Uterus (tissue), 4 donors: ENCODE measurements at places on chromosomes 1 and 21. TPM values are rescaled to one million over a fixed set of nuclear protein-coding genes. Genes with fewer than 3 reads are reported as not detected.

OSCP1 gene
- total RNA-seq: 22.4 TPM

LMOD1 gene
- 377 TPM for total RNA-seq

TMCO1 gene
- total RNA-seq: 62.2 TPM

TCEA3 gene
- 20.6 TPM for total RNA-seq

HSPB7 gene
- 283 TPM for total RNA-seq

CTTNBP2NL gene
- total RNA-seq: 9.7 TPM

HTR6 gene
- total RNA-seq: not detected

SLC25A34 gene
- 0.29 TPM for total RNA-seq

IVL gene
- total RNA-seq: not detected

PLEKHG5 gene
- total RNA-seq: 3.2 TPM

OR6K3 gene
- not detected for total RNA-seq

SMIM1 gene
- total RNA-seq: not detected

PTPN7 gene
- total RNA-seq: 0.79 TPM

DNA sequence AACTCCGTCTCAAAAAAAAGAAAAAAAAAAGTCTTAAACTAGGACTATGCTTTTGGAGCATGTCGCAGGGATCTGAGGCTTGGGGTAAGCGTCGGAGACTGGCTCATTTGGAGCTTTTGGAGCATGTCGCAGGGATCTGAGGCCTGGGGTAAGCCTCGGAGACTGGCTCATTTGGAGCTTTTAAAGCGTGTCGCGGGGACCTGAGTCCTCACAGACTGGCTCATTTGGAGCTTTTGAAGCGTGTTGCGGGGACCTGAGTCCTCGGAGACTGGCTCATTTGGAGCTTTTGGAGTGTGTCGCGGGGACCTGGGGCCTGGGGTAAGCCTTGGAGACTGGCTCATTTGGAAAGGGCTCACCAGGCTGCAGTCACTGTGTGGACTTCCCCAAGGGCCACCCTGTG, 13.6 kb upstream of the TSPEAR start:
- no peak overlapping the region for H3K4me3 ChIP-seq
- no peaks in the 10 kb centered on the region for H3K36me3 ChIP-seq
- DNase-seq: no peak
- H3K27me3 ChIP-seq: no peaks in the 10 kb centered on the region
- H3K27ac ChIP-seq: no peak overlapping the region
- no peaks in the 10 kb centered on the region for H3K4me1 ChIP-seq

DNA sequence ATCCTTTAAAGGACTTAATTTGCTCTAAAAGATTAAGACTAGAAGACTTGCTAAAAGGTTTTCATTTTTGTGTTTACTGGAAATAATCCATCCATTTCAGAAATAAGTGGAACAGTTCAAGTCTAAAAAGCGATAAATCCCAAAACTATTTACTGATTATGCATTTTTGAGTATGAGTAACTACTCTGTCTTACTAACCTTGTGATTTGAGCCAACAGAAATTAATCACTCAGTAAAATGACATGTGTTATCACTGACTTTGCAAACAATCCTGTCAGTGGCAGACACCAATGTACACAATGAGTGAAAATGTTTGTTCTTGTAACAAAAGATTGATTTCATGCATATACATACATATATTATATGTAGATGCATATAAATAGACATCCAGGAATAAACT, 218.0 kb downstream of the DENND1B start:
- no peaks in the 10 kb centered on the region for H3K27me3 ChIP-seq
- DNase-seq: no peak
- no peaks in the 10 kb centered on the region for H3K4me1 ChIP-seq

GRCh38 chr1:204410688-204411450, 748 bp downstream of the PPP1R15B start:
- H3K4me3 ChIP-seq: peak overlapping the region; percentile 83
- no peaks in the 10 kb centered on the region for H3K27me3 ChIP-seq
- no peaks in the 10 kb centered on the region for H3K36me3 ChIP-seq

DNA sequence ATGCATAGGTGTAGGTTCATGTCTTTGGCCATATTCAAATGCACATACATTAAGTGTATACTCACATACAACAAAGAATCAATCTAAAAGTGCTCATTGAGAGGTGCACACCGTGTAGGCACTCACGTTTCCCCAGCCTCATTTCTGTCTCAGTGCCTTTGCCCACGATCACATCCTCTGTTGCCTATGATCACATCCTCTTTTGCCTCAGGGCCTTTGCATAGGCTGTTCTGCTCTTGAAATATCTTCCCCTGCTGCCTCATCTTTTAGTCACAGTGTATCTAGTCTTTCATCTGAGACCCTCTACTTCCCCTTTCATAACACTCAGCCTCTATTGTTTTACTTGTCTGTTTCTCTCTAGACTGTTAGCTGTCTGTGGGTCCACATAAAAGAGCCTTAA, 69.3 kb downstream of the FOXD2 start:
- H3K27ac ChIP-seq: no peak overlapping the region
- H3K4me3 ChIP-seq: no peak overlapping the region
- no peaks in the 10 kb centered on the region for H3K27me3 ChIP-seq

- no peaks in the 10 kb centered on the region for H3K4me1 ChIP-seq
- H3K27me3 ChIP-seq: no peaks in the 10 kb centered on the region
- H3K4me3 ChIP-seq: no peak overlapping the region
- no peak overlapping the region for H3K27ac ChIP-seq
Measured at GRCh38 chr1:74689621-74690363, 16.2 kb upstream of the ERICH3 start.

GRCh38 chr1:83760226-83761021, 238.5 kb downstream of the TTLL7 start:
- no peak overlapping the region for H3K27ac ChIP-seq
- H3K36me3 ChIP-seq: no peaks in the 10 kb centered on the region
- no peaks in the 10 kb centered on the region for H3K27me3 ChIP-seq

DNA sequence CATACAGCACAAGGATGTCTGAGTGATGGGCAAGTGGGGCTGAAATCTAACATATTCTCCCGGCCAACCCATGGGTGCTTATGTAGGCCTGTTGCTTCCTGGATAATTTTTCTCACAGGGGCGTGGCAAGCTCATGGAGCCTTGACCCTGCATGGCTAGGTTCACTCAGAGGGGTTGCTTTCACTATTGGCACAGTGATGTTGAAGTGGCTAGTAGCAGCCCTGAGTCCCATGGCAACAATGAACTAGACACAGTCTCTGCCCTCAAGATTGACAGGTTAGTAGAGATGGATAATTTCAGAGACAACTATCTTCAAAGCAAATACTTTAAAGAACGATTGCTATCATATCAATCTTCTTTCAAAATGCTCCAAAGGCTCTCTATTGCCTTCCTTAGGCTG, 6.5 kb upstream of the MAB21L3 start:
- H3K27ac ChIP-seq: no peak overlapping the region
- no peak for DNase-seq
- no peaks in the 10 kb centered on the region for H3K27me3 ChIP-seq
- H3K36me3 ChIP-seq: no peaks in the 10 kb centered on the region

DNA sequence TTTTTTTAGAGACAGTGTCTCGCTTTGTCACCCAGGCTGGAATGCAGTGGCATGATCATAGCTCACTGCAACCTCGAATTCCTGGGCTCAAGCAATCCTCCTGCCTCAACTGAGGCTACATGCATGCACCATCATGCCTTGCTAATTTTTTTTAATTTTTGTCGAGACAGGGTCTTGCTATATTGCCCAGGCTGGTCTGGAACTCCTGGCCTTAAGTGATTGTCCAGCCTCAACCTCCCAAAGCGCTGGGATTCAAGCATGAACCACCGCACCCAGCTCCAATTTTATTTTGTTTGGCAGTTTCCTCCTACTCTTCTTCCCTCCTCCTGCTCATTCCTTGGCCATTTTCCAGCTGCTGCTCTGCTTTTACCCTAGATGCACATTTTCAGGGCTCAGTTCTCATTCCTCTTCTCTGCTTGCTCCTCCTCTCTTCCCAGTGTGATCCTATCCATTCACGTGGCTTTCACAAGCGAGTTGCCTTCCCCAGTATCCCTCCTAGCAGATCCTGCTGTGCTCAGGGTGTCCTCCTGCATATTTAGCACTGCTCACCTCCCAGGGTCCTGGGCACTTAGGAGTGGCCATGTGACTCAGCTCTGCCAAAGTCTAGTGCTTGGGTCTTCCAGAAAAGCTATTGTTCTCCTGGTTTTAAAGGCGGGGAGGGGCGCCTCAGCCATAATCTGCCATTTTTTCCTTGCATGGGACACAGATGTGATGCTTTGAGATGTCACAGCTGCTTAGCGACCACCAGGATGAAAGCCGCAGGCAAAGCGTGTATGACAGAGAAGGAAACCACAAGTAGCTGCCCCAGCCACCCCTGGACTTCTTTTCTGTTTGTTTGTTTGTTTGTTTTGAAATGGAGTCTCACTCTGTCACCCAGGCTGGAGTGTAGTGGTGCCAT, 33.7 kb downstream of the PSEN2 start:
- no peaks in the 10 kb centered on the region for H3K4me1 ChIP-seq
- DNase-seq: peak; percentile 62
- no peaks in the 10 kb centered on the region for H3K36me3 ChIP-seq
- H3K27ac ChIP-seq: peak overlapping the region; percentile 35

- no peak overlapping the region for H3K27ac ChIP-seq
- H3K4me3 ChIP-seq: no peak overlapping the region
- H3K27me3 ChIP-seq: no peaks in the 10 kb centered on the region
- H3K36me3 ChIP-seq: no peaks in the 10 kb centered on the region
- DNase-seq: no peak
Measured at GRCh38 chr1:114023377-114023776, 44.1 kb downstream of the OLFML3 start.

- H3K36me3 ChIP-seq: no peaks in the 10 kb centered on the region
- H3K27me3 ChIP-seq: no peaks in the 10 kb centered on the region
- peak; percentile 78 for DNase-seq
Measured at GRCh38 chr1:64539781-64540218, 69.9 kb downstream of the CACHD1 start.

- H3K36me3 ChIP-seq: no peaks in the 10 kb centered on the region
- no peak for DNase-seq
Measured at GRCh38 chr1:106360252-106360651, 696.2 kb upstream of the PRMT6 start.

- H3K27ac ChIP-seq: no peak overlapping the region
- H3K4me3 ChIP-seq: no peak overlapping the region
- no peaks in the 10 kb centered on the region for H3K27me3 ChIP-seq
- no peaks in the 10 kb centered on the region for H3K4me1 ChIP-seq
Measured at GRCh38 chr1:56390232-56390867, 189.0 kb downstream of the PLPP3 start.

DNA sequence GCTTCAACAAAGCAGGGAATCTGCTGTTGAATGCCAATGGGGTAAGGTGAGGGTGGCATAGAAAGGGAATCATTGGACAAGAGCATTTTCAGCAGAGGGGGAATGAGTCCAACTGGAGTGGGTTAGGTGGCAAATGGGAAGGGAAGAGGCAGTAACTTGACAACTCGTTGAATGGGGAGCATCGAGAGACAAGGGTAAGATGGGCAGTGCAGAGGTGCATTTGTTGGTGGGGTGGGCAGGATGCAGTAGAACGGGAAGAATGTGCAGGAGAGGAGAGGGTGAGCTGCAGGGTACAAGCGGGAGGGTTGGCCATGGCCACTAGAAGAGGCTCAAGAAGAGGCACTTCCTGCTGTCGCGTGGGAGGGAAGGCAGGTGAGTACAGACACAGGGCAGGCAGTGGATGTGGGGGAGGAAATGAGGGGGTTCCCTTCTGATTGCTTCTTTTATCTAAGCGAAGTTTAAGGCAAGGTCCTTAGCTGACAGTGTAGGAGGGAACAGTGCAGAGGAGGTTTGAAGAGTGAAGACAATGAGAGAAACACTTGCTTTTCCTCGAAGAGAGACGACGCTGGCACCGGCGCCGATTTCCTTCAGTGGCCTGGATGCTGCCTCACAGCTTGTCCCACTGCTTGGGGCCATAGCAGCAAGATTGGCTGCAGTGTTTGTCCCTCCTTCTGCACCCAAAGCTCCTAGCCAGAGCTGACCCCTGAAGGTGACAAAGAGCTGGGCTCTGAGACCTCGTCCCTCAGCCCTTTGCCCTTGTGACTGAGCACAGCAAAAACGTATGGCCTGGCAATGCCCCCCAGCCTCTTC, 3.2 kb upstream of the IKBKE start:
- H3K27me3 ChIP-seq: no peaks in the 10 kb centered on the region
- no peaks in the 10 kb centered on the region for H3K36me3 ChIP-seq
- no peak overlapping the region for H3K27ac ChIP-seq
- H3K4me3 ChIP-seq: no peak overlapping the region
- DNase-seq: no peak
- H3K4me1 ChIP-seq: peaks cover 8% of the 10 kb centered on the region

DNA sequence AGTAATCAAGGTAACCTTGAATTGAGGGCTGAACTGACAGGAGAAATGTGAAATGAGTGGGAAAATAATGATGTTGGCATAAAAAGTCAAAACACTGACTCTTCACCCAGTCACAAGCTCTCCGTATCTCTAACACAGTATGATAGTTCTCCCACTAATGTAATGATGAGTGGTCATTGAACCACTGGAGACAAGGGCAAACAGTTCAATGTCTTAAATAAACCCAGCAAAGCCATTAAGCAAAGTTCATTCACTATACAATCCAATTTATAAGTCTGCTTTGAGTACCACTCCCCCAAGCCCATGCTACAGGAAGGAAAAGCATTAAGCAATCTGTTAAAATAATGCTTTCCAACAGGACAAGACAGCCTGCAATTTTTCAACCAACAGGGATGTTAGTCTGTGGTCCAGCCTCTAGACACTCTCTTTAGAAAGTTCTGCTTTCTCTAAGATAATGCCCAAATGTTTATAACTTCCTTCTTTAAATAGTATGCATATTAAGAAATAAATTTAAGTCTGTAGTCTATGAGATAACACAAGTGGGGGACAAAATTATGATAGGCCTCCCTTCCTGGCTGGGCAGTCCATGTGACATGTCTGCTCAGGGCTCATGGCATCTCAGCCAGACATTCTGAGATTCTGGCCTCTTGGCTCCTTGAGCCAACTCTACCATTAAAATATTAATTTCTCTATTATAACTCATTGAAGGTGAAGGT, 25.5 kb upstream of the DDAH1 start:
- H3K4me3 ChIP-seq: no peak overlapping the region
- no peak for DNase-seq
- no peaks in the 10 kb centered on the region for H3K4me1 ChIP-seq
- no peak overlapping the region for H3K27ac ChIP-seq

DNA sequence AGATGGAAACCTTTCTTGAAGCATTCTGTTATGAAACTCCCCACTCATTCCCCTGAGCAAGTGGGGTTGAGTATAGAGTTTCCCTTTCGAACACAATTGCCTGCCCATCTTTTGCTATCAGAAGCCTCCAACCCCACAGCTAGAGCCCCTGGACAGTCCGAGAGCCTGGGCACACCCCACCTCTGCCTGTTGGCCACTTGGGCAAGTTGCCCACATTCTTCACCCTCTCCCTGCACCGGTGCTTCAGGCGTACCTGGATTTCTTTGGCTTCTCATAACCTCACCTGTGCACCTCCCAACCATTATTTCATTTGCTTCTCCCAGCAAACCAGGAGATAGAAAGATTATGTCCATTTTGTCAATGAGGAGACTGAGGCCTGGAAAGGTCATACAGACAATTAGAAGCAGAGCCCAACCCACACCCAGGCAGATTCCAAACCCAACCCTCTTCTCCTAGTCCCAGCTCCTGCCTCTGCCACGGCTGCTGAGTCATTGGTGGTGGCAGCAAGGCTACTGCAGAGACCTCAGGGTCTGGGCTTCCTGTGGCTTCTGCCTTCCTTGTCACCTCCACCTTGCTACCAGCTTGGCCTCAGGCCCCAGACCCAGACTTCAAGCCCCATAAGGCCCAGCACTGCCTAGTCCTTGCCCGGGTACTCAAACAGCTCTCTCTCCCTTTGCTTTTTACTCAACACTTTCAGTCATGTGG, 118.7 kb upstream of the ZBTB40 start:
- no peaks in the 10 kb centered on the region for H3K4me1 ChIP-seq
- DNase-seq: no peak
- H3K27me3 ChIP-seq: no peaks in the 10 kb centered on the region

- H3K36me3 ChIP-seq: no peaks in the 10 kb centered on the region
- H3K4me1 ChIP-seq: no peaks in the 10 kb centered on the region
- H3K27me3 ChIP-seq: no peaks in the 10 kb centered on the region
- DNase-seq: no peak
- no peak overlapping the region for H3K4me3 ChIP-seq
Measured at GRCh38 chr1:235068158-235069121, 60.2 kb downstream of the TOMM20 start.
